ENCODE measurements at places on chromosomes 2 and 18.

DNA sequence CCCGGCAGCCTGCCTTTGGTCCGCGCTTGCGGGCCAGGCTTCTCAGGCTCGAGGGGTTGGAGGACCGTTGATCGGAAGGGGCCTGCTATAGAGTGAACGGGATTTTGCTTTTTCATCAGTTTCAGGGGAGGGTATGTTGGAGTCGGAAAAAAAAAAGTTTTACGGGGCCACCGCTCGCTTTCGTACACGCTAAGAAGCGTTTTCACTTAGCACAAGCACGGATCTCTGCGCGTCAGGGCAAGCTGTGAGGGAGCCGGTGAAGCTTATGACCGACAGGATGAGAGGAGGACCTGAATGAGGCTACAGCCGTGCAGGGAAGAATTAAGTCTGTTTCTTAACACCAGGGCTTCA, 443 bp downstream of the CPSF3 start:
- DNase-seq, result no peak

DNA sequence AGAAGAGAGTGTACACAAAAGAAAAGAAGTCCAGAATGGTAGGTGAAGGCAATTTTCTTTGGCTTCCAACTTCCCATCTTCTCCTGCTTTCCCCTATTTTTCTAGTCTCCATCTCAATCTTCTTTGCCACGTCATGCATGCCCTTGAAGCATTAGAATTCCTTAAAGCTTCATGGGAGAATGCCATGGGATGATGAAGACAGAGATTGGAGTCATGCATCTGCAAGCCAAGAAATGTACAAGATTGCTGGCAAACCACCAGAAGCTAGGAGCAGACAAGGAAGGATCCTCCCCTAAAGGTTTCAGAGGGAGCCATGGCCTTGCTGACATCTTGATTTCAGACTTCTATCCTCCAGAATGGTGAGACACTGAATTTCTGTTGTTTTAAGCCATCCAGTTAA, 305.9 kb downstream of the HRH4 start:
- no peak for DNase-seq

DNA sequence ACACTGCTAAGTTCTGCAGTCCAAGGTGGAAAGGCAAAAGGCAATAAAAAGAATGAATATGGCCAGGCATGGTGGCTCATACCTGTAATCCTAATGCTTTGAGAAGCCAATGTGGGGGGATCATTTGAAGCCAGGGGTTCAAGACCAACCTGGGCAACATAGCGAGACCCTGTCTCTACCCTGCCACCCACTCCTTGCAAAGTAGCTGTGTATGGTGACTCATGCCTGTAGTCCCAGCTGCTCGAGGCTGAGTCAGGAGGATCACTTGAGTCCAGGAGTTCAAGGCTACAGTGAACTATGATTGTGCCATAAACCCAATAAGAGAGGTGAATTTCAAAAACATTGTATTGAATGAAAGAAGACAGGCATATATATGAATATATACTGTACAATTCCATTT, 2.4 kb downstream of the MYL12B start:
- no peak for DNase-seq

DNA sequence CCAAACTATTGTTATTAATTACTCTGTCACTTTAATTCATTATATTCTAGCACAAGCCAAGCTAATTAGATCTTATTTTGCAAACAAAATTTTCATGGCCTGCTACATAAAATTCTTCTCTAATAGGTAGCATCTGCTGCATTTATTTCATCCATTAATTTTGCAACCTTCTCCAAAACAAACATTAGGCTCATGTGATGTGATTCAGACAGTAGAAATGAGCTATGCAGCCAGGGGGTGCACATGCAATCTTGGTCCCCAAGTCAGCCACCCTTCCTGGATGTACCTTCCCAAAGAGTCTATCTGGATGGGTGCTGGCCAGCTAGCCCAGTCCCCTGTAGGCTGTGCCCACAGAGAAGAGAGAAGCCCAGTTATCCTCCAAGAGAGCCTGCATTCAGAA, 242.1 kb upstream of the OSR1 start:
- no peak for DNase-seq
